Natural killer cell (primary cell): ENCODE measurements at places on chromosomes 11 and 22.

DNA sequence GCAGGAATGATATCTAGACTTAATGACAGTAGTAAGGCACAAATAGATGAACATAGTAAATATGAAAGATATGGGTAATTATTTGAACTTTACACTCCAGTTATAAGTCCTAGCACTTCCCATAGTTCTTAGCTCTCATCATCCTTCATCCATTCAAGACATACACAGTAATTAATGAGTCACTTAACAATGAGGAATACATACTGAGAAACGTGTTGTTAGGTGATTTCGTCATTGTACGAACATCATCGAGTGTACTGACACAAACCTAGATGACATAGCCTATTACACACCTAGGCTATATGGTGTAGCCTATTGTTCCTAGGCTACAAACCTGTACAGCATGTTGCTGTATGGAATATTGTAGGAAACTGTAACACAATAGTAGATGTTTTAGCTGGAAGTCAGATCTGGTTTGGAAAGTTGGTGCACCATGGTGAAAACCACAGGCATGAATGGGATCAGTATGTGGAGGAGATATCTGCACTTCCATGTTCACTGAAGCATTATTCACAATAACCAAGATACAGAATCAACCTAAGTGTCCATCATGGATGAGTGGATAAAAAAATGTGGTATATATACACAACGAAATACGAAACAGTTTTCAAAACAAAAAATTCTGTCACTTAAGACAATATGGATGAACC is 229.9 kb upstream of the PITPNB start:
- no peak for DNase-seq

DNA sequence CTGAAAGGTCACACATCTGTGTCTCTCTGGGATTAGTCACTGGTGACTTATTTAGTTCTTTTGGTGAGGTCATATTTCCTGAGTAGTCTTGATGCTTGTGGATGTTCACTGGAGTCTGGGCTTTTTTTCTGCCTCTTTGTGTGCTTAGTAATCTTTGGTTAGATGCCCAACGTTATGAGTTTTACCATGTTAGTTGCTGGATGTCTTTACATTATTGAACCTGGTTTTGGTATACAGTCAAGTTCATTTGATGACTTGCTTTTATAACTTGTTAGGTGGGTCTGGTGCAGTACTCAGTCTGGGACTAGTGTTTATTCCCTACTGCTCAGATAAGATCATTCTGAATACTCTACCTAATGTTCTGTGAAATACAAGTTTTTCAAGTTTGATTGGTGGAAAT is 26.2 kb upstream of the SLC37A2 start:
- no peak for DNase-seq

- DNase-seq: no peak
These were observed 90.3 kb upstream of the BARX2 start for GRCh38 chr11:129285402-129285786.

- DNase-seq: peak; percentile 83
These were observed 15.6 kb upstream of the INCENP start for GRCh38 chr11:62108017-62108750.

- DNase-seq: no peak
These were observed 67.0 kb downstream of the ETS1 start for GRCh38 chr11:128520206-128520887.

DNA sequence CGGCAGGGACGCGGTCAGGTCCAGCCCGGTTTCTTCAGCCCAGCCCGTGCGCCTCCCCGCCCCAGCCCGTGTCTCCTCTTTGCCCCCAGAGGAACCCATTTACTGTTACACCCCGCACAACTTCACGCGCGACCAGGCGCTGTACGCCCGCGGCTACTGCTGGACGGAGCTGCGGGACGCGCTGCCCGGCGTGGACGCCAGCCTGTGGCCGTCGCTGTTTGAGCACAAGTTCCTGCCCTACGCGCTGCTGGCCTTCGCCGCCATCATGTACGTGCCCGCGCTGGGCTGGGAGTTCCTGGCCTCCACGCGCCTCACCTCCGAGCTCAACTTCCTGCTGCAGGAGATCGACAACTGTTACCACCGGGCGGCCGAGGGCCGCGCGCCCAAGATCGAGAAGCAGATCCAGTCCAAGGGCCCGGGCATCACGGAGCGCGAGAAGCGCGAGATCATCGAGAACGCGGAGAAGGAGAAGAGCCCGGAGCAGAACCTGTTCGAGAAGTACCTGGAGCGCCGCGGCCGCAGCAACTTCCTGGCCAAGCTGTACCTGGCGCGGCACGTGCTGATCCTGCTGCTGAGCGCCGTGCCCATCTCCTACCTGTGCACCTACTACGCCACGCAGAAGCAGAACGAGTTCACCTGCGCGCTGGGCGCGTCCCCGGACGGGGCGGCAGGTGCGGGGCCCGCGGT is 6.5 kb downstream of the PANX2 start:
- no peak for DNase-seq

DNA sequence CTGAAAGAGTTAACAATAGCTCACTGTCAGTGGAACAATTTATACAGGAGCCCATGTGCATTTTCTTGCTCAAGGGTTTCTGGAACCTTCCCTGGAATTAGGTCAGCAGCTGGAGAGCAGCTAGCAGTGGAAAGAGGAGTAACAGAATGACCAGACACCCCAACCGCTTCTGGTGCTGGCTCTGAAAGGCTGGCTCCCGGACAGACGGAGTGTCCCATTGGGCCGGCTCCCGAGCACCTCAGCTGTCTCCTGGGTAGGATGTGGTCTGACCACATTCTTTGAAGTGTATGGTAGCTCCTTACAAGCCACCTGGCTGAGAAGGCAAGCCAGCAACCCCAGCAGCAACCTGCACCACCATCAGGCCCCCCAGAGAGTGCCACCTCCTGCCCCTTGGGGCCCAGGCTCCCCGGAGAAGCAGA is 44.7 kb downstream of the ABTB2 start:
- DNase-seq: peak; percentile 33

DNA sequence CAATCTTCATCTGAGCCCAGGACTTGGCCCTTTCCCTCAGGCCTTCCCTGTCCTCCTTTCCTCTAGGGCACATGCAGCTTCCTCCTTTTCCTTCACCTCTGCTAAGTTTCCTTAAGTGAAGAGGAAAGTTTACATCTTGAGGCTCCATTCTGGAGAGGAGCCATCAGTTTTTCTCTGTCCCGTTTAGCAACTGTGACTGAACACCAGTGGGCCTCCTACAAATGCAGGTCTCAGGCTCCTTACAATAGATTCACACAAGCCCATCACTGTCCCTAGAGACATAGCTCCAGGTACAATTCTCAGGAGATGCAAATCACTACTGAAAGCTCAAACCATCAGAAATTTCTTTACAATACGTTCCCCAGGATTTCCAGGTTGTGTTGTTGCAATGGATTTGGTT is 23.3 kb upstream of the LYVE1 start:
- no peak for DNase-seq

GRCh38 chr22:24497841-24498258 is 2.7 kb downstream of the UPB1 start:
- no peak for DNase-seq

DNA sequence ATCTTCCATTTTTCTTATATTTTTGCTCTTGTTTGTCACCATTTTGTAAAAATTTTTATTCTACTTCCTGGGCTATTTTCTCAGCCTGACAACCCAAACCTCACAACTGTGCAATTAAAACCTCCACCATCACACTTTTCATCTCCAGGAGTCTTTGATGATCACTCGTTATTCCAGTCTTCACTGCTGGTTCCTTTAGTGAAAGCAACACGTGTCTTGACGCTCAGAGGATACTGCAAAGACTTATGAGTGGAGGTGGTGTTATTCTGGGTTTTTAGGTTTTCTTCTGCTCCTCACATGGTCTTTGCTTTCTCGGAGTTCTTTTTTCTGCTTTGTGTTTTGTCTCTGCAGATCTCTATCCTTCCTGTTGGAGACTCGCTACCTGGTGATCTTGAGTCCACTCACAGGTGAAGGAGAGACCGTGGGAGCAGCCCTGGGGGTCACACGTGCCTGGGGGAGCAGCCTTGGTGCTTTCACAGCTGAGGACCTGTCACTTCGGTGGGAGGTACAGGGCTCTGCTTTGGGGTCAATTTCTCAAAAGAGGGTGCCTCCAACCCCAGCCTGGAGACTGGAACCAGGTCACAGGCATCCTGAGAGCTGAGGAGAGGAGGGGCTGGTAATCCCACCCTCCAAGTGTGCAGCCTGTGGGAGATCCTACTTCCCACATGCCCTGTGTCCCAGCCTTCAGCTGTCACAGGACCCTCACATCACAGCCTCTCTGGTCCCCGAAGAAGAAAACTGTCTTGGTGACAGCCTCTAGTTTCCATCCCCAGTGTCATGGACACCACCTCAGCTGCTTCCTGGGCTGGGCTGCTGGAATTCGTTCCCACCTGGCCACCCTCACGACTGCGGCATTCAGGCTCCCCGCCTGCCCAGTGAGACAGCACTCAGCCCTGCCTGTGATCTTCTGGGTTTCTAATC is 11.0 kb downstream of the SULT4A1 start:
- no peak for DNase-seq

DNA sequence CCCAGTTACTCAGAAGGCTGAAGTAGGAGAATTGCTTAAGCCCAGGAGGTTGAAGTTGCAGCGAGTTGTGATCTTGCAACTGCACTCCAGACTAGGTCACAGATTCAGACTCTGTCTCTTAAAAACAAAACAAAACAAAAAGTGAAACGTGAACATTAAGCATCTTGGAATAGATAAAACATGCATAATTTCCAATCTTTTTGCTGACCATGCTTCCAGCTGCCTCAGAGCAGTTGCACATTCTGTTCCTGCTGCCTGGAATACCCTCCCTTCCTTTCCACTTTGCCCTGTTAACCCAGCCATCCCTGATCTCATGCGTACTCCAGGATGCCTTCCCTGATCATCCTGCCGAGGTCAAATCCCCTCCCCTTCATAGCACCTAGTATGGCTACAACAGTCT is 718 bp upstream of the CCDC88B start:
- no peak for DNase-seq

DNA sequence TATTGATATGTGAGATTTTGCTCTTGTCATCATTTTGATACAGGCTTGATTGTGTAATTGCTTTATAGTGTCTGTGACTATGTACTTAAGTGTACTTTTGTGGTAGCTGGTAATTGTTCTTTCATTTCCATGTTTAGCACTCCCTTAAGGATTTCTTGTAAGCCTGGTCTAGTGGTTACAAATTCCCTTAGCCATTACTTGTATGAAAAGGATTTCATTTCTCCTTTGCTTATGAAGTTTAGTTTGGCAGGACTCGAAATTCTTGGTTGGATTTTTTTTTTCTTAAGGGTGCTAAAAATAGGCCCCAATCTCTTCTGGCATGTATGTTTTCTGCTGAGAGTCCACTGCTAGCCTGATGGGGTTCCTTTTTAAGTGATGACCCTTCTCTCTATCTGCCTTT is 346.8 kb downstream of the JRKL start:
- DNase-seq: no peak

DNA sequence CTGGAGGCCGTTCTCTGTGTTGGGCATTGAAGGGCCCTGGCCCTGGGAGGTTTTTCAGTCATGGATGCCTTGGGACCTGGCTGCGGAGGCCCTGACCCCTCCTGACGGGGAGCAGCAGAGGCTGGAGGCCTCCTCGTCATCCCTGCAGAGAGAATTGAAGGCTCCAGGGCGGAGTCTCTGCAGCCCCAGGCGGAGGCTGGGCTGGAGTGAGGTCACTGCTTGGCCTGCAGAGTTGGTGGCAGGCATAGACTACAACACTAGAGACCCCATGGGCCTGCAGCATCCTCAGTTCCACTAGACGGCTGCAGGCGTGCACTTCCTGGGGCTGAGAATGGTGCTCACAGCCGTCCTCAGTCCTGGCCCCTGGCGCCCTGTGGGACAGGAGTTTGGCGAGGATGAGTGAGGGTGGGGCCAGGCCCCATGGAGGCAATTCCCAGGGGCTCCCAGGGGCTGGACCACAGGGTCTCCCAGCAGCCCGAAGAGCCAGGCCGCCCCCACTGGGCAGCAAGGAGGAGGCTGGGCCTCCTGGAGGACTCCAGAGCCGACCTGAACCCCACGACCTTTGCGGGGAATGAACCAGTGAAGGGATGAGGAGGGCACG is 1194.9 kb downstream of the BRD1 start:
- no peak for DNase-seq

DNA sequence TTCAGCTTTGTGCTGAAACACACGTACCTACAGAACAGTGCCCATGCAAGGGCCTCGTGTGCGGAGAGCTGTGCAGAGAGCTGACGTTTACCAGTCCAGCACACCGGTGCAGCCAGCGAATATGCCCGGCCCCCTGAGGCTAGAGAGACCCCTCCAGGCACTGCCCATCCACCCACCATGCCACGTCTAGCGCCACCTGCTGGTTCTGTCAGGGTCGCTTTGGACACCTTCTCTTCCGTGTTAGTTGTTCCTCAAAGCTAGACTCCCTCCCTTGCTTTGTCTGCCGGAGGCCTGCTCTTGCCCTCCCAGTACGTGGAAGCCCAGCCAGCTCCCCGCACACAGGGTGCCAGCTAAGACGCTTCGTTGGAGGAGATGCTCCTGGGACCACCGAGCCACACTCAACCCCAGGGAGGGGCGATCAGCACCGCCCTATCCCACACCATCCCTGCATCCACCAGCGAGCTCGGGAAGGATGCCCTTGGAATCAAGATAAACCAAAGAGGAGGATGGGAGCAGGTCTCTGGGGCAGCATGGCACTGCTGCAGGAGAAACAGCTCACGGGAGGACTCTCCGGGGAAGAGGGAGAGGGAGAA is 43.4 kb downstream of the CPT1A start:
- DNase-seq: peak; percentile 69

DNA sequence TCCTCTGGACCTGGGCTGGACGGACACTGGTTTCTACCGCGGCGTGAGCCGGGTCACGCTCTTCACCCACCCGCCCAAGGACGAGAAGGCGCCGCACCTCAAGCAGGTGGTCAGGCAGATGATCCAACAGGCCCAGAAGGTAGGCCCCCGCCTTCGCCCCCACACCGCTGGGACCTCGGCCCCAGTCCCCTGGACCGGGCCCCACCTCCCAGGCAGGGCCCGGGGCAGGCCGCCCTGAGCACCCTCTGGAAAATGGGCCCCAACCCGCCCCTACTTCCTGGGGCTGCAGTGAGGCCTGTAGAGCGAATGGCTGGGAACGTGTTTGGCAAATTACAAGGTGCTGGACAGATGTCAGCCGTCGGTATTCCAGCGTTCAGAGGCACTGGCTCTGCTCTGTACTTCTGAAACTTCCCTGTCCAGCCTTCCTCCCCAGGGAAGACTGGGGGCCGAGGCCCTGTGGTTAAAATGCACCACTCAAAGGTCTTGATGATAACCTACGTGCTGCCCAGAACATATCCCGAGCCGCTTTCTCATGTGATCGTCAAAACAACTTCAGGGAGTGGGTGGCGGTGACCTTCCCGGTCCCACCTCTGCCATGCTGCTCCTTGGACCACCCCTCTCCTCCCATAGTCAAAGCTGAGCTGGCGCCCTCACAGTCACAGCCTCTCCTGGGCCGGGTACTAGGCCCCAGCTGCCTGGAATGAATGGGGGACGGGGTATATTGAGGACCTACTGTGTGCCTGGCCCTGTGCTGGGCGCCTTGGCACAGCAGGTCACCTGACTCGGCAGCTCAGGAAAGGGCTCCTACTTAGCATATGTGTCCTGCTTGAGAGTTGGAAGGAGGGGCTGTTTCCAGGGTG is 869 bp downstream of the FAM83F start:
- no peak for DNase-seq
